ENCODE measurements at places on chromosomes 6 and 20. TPM values are rescaled to one million over a fixed set of nuclear protein-coding genes. Genes with fewer than 3 reads are reported as not detected.

DNA sequence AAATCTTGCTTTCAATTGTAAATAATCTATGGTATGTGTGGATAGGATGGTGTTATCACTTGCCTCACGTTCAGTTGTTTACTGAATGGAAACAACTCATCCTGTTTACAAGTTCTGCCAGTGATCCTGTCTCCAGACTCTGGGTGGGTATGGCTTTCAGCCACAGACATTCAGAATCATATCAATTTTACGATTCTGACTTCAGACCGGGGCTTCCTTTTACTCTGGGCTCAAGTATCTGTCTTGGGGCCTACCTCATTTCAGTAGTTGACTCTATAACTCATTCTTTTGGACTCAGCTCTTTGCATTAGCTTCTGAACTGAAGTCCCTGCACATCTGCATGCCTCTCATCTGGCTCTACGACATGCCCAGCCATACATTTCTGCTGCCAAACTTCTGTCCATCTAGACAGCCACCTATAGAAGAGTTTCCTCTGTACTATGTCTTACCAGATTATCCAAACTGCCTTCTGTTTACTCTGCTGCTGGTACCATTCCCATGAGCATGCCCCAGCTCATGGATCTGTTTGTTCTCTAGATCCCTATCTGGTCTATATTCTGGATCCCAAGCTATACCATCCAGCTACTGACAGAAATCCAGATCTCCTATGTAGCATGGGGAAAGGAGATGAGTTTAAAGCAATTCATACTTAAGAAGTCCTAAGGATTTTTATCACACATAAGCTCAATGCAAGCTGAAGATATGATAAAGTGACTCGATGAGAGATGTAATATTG is 34.3 kb downstream of the FYN start:
- DNase-seq, result no peak

The C6orf141 gene
- not detected for total RNA-seq

- DNase-seq, result no peak
Measured at GRCh38 chr20:41309817-41310216, 7.7 kb downstream of the ZHX3 start.

- no peak for DNase-seq
Measured at GRCh38 chr20:21575167-21575566, 61.3 kb upstream of the NKX2-2 start.

DNA sequence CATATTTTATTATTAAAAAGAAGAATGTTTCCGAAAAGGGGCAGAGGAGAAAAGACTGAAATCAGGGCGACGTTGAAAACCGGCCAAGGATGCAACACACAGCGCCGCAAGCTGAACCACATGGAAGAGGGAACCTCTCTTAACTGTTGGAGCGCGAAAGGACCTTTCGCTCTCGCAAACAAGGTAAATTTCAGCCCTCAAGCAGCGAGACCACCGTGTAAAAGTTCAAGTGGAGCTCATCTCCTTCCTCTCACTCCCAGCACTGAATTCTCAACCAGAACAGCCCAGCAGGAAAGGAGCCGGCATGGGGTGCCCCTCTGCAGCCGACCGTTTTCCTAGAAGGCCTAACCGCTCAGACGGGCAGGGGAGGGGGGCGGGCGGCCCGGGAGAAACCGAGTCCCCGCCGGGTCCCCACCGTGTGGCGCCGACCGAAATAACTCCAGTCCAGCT is 621 bp downstream of the GPR63 start:
- no peak for DNase-seq

DNA sequence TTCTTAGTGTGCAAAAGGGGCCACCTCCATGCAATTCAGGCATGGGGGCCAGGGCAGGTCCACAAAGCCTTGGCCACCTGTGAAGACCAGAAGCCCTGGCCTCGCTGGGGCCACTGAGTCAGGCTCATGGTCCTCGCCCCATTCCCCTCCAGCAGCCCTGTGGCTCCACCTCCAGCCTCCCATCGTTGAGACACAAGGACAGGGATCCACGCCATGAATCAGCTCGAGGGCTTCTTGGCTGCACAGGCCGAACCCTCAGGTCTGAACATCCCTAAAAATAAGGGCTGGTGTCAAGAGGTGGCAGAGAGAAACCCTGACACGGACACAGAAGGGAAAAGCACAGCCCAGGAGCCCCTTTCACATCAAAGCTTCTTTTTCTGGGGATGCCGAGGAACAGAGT is 68.6 kb upstream of the QKI start:
- peak; percentile 82 for DNase-seq

The DLK2 gene
- total RNA-seq, result 0.29 TPM

DNA sequence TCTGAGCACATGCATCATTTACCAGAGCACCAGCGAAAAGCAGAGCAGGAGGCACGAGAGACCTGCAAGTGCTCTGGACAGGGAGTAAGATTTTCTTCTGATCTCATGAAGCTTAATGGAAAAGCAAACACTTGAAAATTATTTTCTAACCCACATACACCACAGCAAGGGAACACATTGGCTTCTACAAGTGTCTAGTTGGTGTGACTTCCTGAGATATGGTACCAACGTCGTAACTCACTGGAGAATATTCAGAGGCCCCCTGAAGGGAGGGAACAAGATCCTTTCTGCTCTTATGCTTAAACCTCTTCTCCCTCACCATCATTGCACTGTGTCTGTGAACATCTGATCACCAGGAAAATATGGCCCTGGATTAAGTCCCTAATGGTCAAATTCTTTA is 48.6 kb downstream of the PSMB1 start:
- DNase-seq, result no peak

GRCh38 chr6:116695401-116695800 is 14.4 kb downstream of the KPNA5 start:
- DNase-seq, result no peak

Data from osteoblast (primary cell).